ENCODE measurements at places on chromosomes 7 and 10.

GRCh38 chr10:63915240-63915639, 394.0 kb downstream of the REEP3 start:
- no peak for DNase-seq

DNA sequence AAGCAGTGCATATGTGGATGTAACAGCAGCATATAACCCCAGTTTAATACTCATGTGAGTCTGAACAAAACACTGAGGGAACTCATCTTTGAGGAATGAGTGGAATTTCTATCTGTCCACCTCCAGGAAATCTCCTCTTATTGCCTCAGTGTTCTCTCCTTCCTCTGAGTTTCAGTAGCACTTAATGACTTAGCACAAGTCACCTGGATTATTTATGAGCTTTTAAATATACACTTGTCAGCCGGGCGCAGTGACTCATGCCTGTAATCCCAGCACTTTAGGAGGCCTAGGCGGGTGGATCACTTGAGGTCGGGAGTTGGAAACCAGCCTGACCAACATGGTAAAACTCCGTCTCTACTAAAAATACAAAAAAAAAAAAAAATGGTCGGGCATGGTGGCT, 4.3 kb downstream of the LRRC20 start:
- no peak for DNase-seq

DNA sequence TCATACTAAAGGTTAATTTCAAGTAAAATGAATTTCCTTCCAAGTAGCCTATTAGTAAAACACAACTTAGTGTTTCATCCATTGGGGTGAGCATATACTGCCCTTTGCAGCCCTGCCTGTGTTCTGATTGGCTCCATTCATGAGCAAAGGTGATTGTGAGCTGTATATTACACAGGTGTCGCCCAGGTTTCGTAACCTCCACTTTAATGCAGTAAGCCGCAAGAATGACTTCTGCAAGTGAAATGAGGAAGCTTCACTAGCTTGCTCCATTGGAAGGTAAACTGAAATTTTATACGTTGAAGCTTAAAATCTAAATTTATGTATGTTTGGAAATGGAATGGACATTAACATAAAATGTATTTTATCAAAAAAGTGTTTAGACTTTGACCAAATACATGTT, 24.4 kb downstream of the MTURN start:
- no peak for DNase-seq

- DNase-seq = peak; percentile 14
Observed at GRCh38 chr10:96138102-96138501, 8.0 kb downstream of the ZNF518A start.

GRCh38 chr10:75347186-75347585, 54.4 kb downstream of the ZNF503 start:
- no peak for DNase-seq
